HT1080 (cell line): ENCODE measurements at places on chromosomes 2 and 18.

DNA sequence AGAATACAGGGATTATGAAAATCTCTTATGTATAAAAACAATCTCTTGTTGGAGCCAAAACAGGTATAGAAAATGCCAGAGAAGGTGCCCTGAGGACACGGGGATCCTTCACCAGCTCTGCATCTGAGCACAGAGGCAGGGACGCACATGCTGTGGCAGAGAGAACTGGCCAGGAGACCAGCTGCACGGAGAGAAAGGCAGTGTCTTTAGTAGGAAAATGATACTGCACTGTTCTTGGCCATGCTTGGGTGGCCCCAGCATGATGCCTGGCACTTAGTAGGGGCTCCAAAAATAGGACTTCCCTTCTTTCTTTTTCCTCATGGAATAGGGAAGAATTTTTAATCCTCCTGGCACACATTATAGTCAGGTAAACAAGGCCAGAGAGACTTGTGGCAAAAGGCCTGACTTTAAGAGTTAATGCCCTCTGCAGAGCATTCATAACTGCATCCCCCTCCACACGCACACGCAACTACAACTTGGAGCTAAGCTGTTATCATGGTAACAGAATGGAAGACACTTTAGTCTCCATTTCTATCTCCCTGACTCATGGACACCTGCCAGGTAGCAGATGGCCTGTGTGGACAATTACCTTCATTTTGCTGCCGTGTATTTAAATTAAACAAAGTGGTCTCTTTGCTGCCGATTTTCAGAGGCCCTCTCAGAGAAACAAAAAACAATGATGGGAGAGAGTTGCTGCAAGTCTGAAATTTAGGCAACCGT lies 59.7 kb upstream of the DNMT3A start:
- DNase-seq = no peak

GRCh38 chr2:71685941-71686611 lies 232.7 kb downstream of the DYSF start:
- no peak for DNase-seq

DNA sequence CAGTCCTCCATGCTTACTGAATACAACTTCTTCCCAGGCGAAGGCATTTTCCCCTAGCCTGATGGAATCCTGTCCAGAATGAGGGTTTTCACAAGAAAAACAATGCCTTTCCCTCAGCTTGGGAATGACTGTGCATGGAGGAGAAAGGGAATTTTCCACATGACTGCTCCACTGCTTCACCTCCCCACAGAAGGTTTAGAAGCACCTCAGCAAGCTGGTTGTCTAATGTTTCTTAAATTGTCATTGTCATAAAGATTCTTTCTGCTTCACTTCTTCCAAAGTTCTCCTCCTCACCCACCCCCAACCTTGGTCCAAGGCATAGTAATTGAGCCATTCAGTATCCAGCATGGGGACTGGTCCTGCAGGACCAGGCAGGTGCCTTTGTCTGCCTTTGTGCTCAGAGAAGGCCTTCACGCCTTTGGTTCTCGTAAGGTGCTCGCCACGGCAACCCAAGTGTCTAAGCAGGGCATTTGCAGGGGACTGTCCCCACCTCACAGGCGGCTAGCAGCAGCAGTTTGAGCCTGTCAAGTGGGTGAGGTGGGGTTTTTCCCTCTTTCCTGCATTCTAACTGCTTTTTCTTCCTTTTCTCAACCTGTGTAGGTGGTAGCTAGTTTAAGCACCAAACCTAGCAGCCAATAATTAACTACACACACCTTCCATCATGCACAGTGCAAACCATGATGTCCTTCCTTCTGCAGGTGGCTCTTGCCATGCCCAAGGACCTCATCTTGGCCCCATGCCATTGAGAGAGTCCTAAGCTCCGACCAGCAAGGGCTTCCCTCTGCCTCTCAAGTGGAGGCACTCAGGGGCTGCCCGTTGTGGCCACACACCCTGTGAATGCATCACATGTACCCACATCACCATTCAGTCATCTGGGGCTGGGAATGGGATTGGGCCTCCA lies 65.7 kb upstream of the BCL2L11 start:
- no peak for DNase-seq

GRCh38 chr2:101963198-101963597 lies 28.6 kb upstream of the IL1R2 start:
- no peak for DNase-seq

- DNase-seq = no peak
Measured at GRCh38 chr2:144686518-144687215, 166.7 kb upstream of the ZEB2 start.

- DNase-seq = peak; percentile 54
Measured at GRCh38 chr2:20108655-20109396, 57.4 kb upstream of the LAPTM4A start.

- DNase-seq = no peak
Measured at GRCh38 chr18:77096936-77097886, 35.4 kb downstream of the MBP start.

DNA sequence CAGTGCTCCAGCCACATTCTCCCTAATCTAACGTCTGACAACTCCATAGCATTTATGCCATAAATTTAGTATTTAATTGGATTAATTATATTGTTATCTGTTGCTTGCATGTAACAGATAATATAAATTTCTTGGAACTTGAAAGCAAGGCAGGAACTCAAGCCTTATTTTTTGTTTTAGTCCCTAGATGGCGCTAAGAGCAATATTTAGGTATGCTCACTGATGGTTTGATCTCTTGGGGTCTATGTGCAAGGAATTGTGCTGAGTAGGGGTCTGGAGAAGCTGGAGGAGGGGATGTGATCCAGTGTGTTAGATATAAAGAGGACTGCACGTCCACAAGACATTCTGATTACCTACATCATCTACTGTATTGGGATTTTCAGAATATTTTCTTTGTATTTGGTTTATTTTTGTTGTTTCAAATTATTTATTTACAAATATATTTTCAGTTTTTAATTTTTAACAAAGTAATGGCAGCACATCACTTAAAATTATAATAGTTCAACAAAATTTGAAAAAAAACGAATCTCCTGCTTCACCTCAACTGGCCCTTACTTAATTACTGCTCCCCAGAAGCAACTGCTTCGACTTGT lies 32.8 kb downstream of the KATNAL2 start:
- DNase-seq = no peak

DNA sequence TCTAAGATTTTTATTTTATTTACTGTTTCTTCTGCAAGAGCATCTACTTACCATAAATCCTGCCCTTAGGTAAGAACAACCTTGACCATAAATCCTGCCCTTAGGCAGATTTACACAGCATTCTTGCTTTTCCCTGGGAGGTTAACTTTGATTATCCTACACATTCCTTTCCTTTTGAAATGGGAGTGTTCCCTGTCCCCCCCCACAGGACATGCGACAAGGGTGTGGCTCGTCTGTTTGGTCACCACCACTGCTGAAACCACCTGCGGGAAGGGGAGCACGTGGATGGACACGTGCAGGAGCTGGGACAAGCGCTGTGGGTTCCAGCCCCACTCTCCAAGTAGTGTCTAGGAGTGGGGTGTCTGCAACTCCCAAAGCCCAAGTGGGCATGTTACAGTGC lies 239.3 kb upstream of the SP5 start:
- DNase-seq = no peak

DNA sequence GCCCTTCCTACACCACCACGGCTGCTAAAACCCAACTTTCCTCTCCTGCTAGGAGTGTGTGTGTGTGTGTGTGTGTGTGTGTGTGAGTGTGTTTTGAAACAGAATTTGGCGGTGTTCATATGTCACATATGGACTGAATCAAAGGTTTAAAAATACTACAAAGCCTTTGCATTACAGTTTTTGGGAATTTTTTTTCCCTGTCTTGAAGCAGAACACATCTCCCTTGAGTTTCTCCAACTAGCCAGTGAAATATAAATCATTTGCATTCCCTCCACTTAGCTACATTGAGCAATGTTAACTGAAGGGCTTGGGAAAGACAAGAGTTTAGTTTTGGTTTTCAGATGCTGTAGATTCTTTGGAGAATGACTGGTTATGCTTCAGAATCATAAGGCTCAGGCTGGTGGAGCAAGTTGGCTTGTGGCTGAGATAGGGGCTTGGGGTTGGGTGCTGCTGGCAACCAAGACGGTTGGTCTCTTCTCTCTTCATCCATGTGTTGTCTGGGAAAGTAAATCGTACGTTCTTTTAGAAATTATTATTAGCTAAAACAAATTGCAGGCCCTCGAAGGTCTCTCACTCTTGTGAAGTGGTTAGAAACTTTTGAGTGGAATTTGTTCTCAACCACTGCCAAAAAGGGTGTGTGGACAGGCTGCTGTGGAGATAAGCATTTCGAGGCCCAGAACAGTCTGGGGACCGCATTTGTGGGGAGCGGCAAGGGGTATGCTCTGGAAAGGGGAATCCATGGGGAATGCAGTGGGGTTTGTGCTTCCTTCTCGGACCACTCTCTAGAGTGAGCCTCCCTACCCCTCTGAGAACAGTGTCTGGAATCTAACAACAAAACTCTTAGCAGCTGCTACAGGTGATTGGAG lies 1.4 kb downstream of the NRP2 start:
- no peak for DNase-seq

DNA sequence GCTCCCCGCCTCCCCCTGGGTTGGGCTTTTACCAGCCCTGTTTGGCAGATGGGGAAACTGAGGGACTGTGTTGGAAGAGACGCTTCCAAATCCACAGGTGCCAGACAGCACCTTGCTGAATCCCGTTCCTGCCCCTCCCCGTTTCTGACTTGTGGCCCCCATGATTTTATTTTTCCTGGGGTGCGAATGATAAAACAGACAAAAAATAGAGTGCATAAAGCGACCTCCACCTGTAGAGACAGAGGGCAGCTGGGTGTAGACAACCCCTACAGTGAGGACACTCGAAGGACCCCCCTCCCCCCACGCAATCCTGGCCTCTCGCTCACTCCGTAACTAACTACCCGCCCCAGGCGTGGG lies 2.2 kb upstream of the CTDSP1 start:
- no peak for DNase-seq

- DNase-seq = no peak
Measured at GRCh38 chr2:24711865-24712264, 81.3 kb downstream of the PTRHD1 start.

- no peak for DNase-seq
Measured at GRCh38 chr2:24909555-24910177, 10.4 kb downstream of the ADCY3 start.

DNA sequence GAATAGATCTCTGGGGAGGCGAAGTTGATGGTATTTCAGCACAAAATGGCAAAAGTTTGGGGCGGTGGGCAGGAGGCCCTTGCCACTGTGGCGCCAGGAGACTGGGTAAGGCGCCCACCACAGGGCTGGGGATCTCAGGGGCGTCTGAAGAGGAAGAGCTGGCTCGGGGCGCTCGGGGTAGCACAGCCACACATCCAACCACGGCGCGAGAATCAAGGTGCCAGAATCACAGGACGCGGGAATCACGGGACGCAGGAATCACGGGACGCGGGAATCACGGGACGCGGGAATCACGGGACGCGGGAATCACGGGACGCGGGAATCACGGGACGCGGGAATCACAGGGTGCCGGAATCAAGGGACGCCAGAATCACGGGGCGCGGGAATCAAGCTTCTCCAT lies 174.4 kb downstream of the TMEM18 start:
- no peak for DNase-seq
